ENCODE measurements at places on chromosomes 2 and 18. TPM values are rescaled to one million over a fixed set of nuclear protein-coding genes. Genes with fewer than 3 reads are reported as not detected.

PDE11A gene
- not detected for total RNA-seq

SMCHD1 gene
- 137 TPM for total RNA-seq

MAL gene
- 206 TPM for total RNA-seq

TEX44 gene
- not detected for total RNA-seq

KCNJ3 gene
- total RNA-seq = not detected

ATP6V1B1 gene
- not detected for total RNA-seq

STEAP3 gene
- 0.13 TPM for total RNA-seq

TCF23 gene
- not detected for total RNA-seq

TMEM37 gene
- not detected for total RNA-seq

FAM161A gene
- 5.3 TPM for total RNA-seq

IL18R1 gene
- 53.1 TPM for total RNA-seq

PARD3B gene
- 1.0 TPM for total RNA-seq

SMYD1 gene
- total RNA-seq = not detected

KATNAL2 gene
- 0.34 TPM for total RNA-seq

CRACDL gene
- total RNA-seq = 0.18 TPM

ASAP2 gene
- not detected for total RNA-seq

HRH4 gene
- not detected for total RNA-seq

ANKRD53 gene
- total RNA-seq = not detected

GALNT1 gene
- total RNA-seq = 34.5 TPM

CIB4 gene
- not detected for total RNA-seq

POU3F3 gene
- not detected for total RNA-seq

CNGA3 gene
- total RNA-seq = not detected

THSD7B gene
- total RNA-seq = not detected

DSG1 gene
- not detected for total RNA-seq

MOCOS gene
- total RNA-seq = 0.47 TPM

TBR1 gene
- 0.10 TPM for total RNA-seq

LGALSL gene
- total RNA-seq = 1.1 TPM

REG3G gene
- not detected for total RNA-seq

ABCG5 gene
- not detected for total RNA-seq

ZNF804A gene
- not detected for total RNA-seq

UGT1A10 gene
- not detected for total RNA-seq

ICOS gene
- total RNA-seq = 32.6 TPM

HJURP gene
- 128 TPM for total RNA-seq

CTIF gene
- 2.1 TPM for total RNA-seq

CNRIP1 gene
- total RNA-seq = not detected

PRKCE gene
- total RNA-seq = 15.4 TPM

ITPRIPL1 gene
- 43.5 TPM for total RNA-seq

LRP2 gene
- total RNA-seq = 0.03 TPM

ABCB11 gene
- not detected for total RNA-seq

CHST10 gene
- total RNA-seq = 6.2 TPM

DNAH6 gene
- 0.68 TPM for total RNA-seq

RESP18 gene
- total RNA-seq = not detected

CRYGC gene
- not detected for total RNA-seq
